SJSA1 (cell line): ENCODE measurements at places on chromosomes 16 and 17.
A peak's percentile ranks its signal among the peaks of the same experiment; 100 is the strongest.

- DNase-seq, result no peak
Observed at GRCh38 chr16:85892760-85893159, 6.2 kb upstream of the IRF8 start.

GRCh38 chr16:64346080-64346479 is 775.8 kb downstream of the CDH11 start:
- DNase-seq, result no peak

DNA sequence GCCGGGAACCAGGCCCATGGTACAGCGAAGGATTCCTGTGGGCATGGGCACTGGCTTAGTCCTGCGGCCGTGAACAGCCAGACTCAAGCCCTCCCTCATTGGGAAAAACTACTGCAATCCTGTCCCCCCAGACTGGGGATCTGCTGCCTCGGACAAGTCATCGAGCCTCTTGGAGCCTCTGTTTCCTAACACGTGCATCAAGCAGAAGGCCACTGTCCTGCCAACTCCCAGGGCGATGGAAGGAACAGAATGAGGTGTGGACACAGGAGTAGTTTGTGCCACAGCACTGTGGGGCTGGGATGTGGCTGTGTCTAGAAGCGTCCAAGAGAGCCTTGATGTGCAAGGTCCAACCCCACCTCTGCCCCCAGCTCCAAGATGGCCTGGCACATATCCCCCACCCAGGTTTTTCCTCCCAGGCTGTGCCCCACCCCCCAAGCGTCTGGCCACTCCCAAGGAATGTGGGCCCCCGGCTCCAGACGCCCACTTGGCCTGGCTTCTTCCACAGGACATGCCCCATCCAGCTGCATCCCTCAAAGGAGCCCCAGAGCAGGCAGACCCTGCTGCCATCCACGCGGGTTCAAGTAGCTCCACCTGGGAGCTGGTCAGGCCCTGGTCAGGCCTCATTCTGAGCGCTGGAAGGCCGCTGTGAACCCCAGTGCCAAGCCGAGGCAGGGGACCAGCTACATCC is 3.4 kb downstream of the CAMKK1 start:
- DNase-seq, result peak; percentile 44

GRCh38 chr17:74419928-74420411 is 11.9 kb upstream of the GPRC5C start:
- no peak for DNase-seq

DNA sequence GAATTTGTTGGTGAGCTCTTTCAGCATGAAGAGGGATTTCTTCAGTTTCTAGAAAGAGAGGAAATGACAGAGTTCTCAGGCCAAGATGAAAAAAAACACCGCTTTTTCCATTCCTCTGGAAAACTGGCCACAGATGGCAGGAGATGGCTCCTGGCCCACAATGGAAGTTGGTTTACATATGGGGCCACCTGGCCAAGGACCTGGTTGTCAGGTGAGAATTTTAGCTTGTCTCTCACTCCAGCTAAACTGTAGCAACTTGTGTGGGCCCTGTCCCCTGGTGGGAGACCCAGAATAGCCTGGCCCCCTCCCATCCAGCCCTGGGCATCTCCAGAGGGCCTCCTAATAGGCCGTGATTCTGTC is 33.6 kb downstream of the LGALS9 start:
- no peak for DNase-seq

DNA sequence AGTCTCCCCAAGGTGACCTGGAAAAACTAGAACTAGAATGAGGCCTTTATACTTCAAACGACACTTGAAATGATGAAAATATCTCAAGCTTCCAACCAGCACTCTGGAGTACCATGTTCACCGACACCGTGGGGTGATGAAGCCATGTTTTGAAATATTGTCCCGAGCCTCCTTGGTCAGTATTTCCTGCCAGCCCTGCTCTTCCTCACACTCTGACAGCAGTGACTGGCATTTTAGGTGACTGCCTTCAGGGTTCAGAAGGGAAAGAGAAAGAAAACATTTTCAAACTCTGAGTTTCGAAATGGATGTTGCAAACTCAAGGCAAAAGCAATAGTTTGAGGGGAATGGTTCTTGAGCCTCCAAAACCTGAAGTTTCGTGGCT is 39.3 kb upstream of the IRX6 start:
- DNase-seq, result no peak

GRCh38 chr16:27720731-27721530 is 171.0 kb downstream of the KATNIP start:
- no peak for DNase-seq

DNA sequence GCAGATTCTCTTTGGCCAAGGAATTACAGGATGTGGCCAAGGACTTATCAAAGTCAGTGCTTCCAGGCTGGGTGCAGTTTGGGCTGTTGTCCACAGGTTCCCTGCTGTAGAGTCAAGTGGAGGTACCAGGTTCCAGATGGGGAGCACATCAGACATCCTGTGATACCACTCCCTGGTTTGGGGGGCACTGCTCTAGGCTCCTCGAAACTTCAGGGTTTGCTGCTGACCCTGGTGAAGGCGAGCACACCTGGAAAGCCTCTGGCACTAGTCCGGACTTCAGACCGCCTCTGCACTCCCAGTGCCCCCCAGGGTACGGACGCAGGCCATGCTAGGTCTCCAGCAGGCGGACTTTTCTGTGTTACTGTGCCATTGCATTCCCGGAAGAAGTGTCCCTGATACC is 10.7 kb downstream of the SLC47A1 start:
- no peak for DNase-seq

GRCh38 chr17:36947922-36948716 is 635 bp upstream of the AATF start:
- DNase-seq, result no peak

- no peak for DNase-seq
Observed at GRCh38 chr16:79269211-79269863, 331.2 kb downstream of the MAF start.

GRCh38 chr17:75848523-75849278 is 4.5 kb upstream of the UNC13D start:
- peak; percentile 83 for DNase-seq

- no peak for DNase-seq
Observed at GRCh38 chr16:64749346-64749745, 372.5 kb downstream of the CDH11 start.

DNA sequence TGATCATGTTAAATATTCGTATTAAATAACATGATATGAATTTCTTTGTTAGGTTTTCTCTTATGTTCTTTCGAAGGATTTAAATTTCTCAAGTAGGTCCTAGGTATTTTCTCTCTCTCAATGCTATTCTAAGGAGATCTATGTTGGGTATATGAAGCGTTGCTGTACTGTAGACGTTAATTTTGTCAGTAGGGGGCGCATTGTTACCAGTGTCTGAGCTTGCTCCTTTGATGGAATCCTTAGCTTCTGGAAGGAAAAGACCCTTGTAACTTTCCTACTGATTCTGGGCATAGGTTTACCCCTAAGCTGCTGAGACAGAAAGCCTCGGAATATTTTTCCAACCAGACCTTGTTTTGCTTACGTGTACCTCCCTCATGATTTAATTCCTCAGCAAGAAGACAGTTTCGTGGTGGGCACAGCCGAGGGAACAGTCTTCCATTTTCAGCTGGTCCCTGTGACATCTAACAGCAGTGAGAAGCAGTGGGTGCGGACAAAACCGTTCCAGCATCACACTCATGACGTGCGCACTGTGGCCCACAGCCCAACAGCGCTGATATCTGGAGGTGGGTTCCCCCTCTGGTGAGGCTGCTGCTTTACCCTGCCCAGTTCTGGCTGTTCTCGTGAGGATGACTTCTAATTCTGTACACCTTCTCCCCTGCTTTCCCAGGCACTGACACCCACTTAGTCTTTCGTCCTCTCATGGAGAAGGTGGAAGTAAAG is 17.9 kb downstream of the UTP4 start:
- peak; percentile 52 for DNase-seq

- DNase-seq, result no peak
Observed at GRCh38 chr16:67719778-67720144, 645 bp upstream of the GFOD2 start.

DNA sequence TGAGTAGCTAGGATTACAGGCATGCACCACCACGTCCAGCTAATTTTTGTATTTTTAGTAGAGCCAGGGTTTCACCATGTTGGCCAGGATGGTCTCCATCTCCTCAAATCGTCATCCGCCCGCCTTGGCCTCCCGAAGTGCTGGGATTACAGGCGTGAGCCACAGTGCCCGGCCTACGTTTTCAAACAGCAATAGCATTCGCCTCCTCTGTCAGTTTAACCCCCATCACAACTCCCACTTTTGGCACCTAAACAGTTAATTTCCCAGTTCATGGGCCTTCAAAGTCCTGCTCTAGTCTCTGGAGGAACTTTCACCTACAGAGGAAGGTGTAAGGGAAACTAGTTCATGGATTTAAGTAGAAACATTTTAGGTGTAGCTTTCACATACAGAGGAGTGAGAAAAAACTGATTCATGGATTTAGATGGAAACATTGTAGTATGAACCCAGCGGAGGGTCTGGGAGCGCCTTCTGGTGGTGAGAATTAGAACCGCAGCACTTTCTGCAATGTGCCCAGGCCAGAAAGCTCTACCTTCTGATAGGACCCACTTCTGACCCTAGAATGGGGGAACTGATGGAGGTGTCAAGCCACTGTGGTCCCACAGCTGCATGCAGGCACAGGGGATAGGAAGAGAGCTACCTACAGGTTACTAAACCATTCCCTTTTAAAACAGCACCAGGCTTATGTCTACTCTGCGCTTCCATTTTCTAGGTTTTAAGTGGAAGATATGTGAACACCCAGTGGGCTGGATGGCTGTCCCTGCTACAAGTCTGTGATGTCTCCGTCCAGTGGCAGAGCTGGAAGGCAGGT is 12.0 kb upstream of the MEOX1 start:
- peak; percentile 71 for DNase-seq

DNA sequence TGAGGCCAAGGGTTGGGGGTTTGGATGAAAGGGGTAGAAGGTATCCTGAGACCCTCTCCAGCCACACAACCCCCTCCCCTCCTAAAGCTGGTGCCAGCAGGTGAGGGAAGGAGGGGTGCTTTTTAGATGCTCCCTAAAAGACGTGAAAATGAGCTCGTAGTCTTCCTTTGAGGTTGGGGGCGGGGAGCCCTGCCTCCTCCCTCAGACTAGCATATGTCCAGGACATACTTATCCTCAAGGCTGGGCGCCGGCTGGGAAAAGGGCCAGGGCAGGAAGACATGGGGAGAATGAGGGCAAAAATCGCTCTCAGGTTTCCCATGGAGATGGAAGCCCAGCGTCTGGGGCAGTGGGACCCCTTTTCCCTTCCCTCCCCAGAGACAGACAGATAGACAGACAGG is 26.7 kb downstream of the SRCIN1 start:
- no peak for DNase-seq

DNA sequence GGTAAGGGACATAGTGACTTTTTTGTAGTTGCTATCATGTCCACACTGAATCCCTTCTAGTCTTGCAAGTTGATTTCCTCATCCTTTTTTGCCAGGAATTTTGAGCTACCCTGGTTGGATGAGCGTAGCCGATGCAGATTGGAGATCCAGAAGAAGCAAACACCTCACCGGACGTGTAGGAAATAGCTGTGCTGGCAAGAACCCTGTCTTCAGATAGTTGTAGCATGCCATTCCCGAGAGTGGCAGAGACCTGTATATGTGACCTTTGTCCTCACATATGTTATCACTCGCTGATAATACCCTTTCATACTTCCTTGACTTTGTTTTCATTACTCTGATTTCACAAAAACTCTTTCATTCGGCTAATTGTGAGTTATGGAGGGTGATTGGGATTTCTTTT is 6.2 kb upstream of the CASC3 start:
- no peak for DNase-seq

GRCh38 chr17:50314456-50315011 is 31.4 kb upstream of the XYLT2 start:
- DNase-seq, result no peak

DNA sequence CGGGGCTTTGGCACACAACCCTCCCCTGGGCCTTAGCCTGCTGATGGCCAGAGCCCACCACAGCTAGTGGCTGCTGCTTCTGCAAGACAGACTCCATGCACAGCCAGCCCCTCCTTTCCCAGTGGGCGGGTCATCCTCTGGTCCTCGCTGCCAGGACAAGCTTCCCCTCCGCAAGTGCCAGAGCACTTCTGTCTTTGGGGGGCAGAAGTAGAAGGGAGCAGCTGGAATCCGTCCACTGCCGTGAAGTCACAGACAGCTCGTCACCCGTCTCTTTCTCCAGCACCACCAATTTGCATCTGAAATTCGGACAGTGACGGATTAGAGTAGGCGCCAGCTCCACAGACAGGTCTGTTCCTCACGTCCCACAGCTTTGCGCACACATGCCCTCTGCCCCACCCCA is 31.3 kb upstream of the NAT9 start:
- no peak for DNase-seq

DNA sequence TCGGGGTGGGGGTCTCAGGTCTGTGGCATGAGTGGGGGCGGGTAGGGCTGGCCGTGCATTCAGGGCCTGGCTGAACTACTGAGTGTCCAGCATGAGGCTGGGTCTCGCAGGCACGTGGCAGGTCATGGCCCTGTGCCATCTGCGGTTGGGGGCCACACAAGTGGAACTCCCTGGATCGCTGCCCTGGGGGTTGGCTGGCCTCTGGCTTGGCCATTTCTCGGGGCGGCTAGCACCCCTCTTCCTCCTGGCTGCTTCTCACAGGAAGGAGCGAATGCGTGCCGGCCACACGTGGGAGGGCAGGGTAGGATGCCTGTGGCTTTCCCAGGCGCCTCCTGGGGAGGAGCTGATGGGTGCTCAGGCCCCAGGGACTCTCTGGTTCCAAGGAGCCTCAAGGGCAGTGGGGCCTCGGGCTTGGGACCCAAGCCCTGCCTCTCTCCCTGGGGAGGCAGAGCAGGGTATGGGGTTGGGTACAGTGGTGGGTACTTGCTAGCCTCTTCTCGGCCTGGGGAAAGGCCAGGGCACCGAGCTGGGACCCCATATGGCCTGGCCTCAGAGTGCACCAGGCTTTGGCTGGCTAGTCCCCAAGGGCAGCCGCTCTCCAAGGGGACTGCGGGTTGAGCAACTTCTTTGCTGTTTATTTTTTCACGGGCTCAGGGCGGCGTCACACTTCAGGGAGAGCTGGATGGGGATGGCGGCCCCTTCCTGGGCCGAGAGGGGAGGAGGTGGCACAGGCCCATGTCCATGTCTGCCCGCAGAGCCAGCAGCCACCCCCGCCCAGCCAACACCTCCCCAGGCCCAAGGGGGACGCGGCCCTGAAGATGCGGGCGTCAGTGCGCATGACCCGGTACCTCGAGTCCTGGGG is 37.5 kb downstream of the ADCY7 start:
- DNase-seq, result peak; percentile 99

- no peak for DNase-seq
Observed at GRCh38 chr17:1976000-1976682, 49.0 kb downstream of the RTN4RL1 start.

GRCh38 chr17:21500064-21500463 is 123.9 kb downstream of the KCNJ12 start:
- DNase-seq, result no peak

- DNase-seq, result no peak
Observed at GRCh38 chr16:77955127-77955526, 67.2 kb upstream of the CLEC3A start.

- DNase-seq, result no peak
Observed at GRCh38 chr17:39938140-39938869, 10.8 kb downstream of the LRRC3C start.

- DNase-seq, result no peak
Observed at GRCh38 chr17:39663688-39664580, 1.2 kb upstream of the TCAP start.

DNA sequence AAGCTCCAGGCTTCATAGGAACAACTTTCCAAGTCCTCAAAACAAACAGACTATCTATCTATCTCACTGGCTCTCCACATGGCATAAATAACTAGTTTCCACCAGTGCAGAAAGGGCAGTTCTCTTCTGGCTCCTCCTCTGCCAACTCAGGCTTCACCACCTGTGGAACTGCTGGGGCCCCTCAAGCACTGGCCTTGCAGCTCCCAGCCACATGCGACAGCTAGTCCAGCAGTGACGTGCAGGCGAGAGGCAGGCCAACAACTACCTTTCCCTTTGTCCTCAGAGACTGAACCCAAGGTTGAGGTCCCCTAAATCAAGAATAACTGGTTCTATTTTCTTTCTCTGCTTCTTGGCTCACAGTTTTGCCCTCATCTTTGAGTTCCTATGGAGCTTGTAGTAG is 137.6 kb downstream of the AATF start:
- no peak for DNase-seq
